Mesenchymal stem cell (in vitro differentiated cells and primary cell): ENCODE measurements at places on chromosomes 13 and 19.

DNA sequence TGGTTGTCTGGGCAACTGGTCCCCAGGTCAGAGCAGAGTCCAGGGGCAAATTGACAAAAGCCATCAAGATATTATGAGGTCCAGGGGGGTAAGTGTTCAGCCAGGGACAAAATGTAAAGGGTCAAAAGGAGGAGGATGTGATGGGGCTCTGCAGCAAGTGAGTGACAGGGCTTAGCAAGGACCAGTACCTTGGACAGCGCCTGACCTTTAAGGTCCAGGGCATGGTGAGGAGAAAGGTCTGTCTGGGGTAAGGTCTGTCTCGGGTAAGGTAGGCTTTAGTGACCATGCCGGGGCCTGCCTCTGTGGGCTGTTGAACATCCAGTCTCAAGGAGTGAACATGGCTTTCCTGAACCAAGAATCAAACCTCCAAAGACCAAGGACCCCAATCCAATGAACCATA, 6.3 kb upstream of the ZNF358 start:
- no peak overlapping the region for H3K4me3 ChIP-seq
- DNase-seq = no peak
- peaks cover 9% of the 10 kb centered on the region for H3K27me3 ChIP-seq
- no peak overlapping the region for H3K27ac ChIP-seq
- H3K4me1 ChIP-seq = peaks cover 22% of the 10 kb centered on the region
- no peaks in the 10 kb centered on the region for H3K36me3 ChIP-seq

DNA sequence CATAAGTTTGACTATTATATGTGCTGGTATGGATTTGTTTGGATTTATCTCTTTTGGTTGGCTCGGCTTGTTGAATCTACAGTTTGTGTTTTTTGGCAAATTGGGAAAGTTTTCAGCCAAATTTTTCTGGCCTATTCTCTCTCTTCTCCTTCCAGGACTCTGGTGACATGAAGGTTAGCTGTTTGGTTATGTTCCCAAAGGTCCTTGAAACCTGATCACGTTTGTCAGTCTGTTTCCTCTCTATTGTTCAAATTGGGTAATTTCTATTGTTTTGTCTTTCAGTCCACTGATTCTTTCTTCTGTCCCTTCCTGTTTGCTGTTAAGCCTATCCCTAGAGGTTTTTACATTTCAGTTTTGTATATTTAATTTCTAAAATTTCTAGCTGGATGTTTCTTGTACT, 81.5 kb upstream of the SHISA2 start:
- H3K27ac ChIP-seq = no peak overlapping the region
- no peak for DNase-seq
- no peak overlapping the region for H3K4me3 ChIP-seq
- H3K4me1 ChIP-seq = no peaks in the 10 kb centered on the region
- peaks cover 3% of the 10 kb centered on the region for H3K27me3 ChIP-seq

DNA sequence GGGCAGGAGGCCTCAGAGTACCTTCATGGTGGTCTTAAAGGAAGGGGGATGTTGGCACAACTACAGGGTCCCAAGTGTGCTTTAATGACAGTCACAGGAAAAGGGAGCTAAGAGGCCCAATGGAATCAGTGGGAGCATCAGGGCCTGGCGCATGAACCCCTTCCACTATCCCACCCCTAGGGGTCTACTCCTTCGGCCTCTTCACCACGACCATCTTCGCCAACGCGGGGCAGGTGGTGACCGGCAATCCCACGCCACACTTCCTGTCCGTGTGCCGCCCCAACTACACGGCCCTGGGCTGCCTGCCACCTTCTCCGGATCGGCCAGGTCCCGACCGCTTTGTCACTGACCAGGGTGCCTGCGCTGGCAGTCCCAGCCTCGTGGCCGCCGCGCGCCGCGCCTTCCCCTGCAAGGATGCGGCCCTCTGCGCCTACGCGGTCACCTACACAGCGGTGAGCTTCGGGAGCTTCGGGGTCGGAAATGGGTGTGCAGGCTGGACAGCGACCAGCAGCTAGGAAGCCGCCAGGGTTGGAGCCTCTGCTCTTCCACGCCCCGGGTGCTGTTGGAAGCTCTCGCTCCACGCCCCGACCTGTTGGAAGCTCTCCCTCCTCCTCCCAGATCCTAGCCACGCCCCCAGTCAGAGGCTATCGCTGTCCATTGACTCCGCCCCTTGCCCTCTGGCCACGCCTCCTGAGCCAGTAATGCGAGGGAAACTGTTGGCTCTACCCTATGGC, 6.0 kb downstream of the PLPPR2 start:
- peaks cover 14% of the 10 kb centered on the region for H3K4me1 ChIP-seq
- peak overlapping the region; percentile 36 for H3K4me3 ChIP-seq
- H3K27me3 ChIP-seq = peaks cover 24% of the 10 kb centered on the region

GRCh38 chr19:8208119-8208921, 850 bp upstream of the CERS4 start:
- DNase-seq = no peak
- H3K4me3 ChIP-seq = peak overlapping the region; percentile 72
- H3K36me3 ChIP-seq = no peaks in the 10 kb centered on the region
- no peak overlapping the region for H3K27ac ChIP-seq

GRCh38 chr13:31069808-31070534, 91.7 kb downstream of the HSPH1 start:
- no peak overlapping the region for H3K27ac ChIP-seq
- H3K4me3 ChIP-seq = no peak overlapping the region
- no peaks in the 10 kb centered on the region for H3K27me3 ChIP-seq
- no peaks in the 10 kb centered on the region for H3K36me3 ChIP-seq
- no peak for DNase-seq

DNA sequence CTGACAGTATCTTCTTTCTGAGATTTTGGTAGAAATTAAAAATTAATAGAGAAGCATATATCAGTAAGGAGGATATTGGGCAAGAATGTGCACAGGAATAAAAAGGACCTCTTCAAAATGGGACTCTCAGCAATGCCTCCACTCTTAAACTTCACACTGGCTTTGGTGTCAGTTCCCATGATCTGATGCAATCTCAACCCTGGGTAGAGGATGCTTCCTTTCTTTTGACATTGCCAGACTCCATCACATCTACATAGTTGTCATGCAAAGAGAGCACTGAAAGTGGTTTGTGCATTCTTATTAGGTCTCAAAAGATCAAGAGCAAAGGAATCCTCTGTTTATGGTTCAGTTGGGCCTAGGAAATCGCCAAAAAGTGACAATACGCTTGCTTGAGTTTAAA, 26.3 kb downstream of the STARD13 start:
- peaks cover 15% of the 10 kb centered on the region for H3K4me1 ChIP-seq
- H3K27me3 ChIP-seq = no peaks in the 10 kb centered on the region
- H3K4me3 ChIP-seq = no peak overlapping the region
- no peaks in the 10 kb centered on the region for H3K36me3 ChIP-seq
- H3K27ac ChIP-seq = no peak overlapping the region
